Right cardiac atrium (tissue), 5 donors: ENCODE measurements at places on chromosomes 16 and 17. TPM values are rescaled to one million over a fixed set of nuclear protein-coding genes. Genes with fewer than 3 reads are reported as not detected.

ZSCAN32 gene
- 9.0 TPM for total RNA-seq

CHST4 gene
- total RNA-seq = not detected

TTC19 gene
- 27.4 TPM for total RNA-seq

CHST5 gene
- 0.45 TPM for total RNA-seq

TP53TG3D gene
- total RNA-seq = not detected

CBLN1 gene
- 0.92 TPM for total RNA-seq

KIFC3 gene
- 50.3 TPM for total RNA-seq

CUEDC1 gene
- 53.1 TPM for total RNA-seq

KRT36 gene
- total RNA-seq = not detected

CMTM2 gene
- not detected for total RNA-seq

BLMH gene
- total RNA-seq = 17.9 TPM
